MCF 10A (cell line): ENCODE measurements at places on chromosomes 11 and 22.

DNA sequence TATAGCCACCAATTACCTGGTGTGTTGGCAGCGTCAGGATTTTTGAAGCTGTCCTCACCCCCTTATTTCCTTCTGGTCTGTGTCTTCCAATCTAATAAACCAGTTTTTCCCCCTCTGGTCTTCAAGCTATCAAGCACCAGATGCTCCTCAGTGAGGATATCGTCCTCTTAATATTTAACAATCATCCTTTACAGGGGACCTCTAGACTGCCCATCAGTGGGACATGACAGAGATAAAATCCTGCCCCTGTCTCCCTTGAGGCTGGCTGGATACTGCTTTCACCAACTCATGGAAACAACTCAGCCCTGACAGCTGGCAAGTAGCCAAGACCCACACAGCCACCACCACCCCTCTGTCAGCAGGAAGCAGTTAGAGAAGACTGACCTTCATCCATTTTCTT, 421.0 kb upstream of the API5 start:
- DNase-seq = no peak

DNA sequence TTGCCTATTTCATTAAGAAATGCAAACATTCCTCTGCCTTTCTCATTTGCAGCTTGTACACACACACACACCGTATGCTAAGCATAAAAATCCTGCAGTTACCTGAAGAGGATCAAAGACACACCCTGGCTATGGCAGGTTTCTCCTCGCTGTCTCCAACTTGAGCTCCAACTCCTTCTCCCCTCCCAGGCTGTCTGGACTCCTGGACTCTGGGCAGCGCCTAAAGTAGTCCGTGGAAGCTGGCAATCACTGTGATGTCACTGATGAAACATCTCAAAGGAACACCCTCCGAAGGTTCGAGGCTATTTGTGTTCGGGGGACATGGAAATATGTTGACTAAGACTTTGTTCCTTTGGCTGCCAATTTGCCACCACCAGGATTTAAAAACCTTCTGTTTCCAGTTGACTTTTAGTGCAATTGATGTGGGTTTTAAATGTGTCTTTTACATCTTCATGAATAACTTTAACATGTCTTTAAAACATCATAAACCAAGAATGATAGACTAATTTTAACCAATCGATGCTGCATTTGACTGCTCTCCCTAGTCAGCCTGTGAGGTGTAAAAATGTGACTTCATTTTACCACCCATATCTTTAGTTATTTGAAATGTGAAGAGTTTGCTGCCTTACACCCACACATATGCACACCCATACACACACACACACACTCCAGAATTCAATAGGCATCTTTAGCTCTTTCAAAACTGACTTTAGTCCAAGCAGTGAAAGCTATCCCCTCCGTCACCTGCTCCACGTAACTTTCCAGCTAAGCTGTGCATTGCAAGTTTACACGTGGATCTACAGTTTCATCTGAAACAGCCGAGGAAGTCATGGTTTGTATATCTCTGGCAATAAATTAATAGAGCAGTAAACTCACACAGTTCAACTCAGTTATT, at the start of gene SLN:
Gene SLN (minus strand): TSS at position 196 of the 895 bp plus-strand sequence.
- DNase-seq = no peak

- no peak for DNase-seq
Measured at GRCh38 chr22:28711341-28711740, 30.3 kb downstream of the CHEK2 start.

DNA sequence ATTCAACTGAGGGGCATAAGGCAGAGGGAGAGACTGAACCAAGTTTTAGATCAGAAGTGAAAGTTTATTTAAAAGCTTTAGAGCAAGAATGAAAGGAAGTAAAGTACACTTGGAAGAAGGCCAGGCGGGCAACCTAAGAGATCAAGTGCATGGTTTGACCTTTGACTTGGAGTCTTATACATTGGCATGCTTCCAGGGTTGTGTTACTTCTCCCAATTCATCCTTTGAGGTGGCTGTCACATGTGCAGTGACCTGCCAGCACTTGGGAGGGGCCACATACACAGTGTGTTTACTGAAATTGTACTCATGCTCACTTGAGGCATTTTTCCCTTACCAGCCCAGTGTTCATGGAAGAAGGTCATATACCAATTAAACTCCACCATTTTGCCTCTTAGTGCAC, 30.4 kb downstream of the CYP2R1 start:
- DNase-seq = no peak

DNA sequence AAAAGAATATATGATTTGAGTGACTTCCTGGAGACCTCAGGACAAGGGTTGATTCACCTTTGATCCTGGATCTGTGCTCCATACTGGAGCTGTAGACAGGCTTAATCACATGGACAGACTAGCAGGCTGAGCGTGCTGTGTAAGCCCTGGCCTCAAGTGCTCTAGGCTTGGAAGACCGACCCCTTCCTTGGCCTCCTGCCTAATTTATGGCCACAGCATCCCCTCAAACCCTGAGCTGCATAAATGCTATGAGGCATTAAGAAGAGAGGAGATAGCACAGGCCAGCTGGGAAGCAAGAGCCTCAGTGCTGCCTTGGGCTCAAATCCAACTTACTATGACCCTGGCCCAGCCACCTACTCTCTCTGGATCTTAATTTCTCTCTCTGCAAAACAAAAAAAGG, 385.1 kb downstream of the BUD13 start:
- no peak for DNase-seq

DNA sequence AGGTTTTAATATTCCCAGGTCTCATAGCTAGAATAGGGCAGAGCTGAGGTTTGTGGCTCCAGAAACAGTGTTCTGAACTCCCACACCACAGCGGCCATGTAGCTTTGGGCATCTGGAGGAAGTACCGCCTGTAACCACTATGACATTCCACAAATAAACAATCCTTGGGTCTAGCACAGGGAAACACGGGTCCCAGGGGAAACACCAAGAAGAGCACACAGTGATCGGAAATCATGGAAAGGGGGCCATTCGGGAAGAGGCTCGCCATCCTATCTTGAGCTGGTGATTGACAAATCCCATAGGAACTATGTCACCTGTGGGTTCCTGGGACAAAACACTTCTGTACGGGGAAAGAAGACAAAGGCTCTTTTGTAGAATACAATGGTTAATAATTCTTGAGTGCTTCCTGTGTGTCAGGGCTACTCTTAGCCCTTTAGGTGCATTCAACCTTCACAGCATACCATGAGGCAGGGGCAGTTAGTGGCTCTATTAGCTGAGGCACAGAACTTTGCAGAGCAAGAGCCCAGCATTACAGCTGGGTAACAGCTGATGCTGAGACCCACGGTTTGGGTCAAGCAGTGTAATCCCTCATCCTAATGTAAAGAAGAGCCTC, 514.2 kb downstream of the NTM start:
- no peak for DNase-seq

GRCh38 chr22:37801946-37802309, 5.8 kb upstream of the GCAT start:
- no peak for DNase-seq

GRCh38 chr22:23054531-23055257, 15.6 kb upstream of the GNAZ start:
- DNase-seq = no peak
